Amniotic epithelial cell (primary cell): ENCODE measurements at places on chromosomes 3 and 15.

DNA sequence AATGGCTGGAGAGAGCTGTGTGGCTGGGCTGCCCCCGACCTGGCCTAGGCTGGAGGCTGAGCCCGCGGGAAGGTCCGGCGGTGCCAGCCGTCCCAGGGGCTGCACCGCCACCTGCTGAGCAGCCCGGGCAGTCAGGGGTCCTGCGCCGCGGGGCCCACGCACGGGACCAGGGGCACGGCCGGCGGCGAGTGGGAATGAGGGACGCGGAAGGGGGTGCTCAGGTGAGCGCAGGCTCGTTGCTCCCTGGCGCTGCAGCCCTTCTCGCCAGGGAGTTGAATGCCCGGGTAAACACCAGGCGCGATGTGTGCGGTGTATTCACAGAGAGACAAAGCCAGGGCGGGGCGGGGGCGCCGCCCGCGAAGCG lies 666 bp upstream of the SEMA3F start:
- DNase-seq = no peak

DNA sequence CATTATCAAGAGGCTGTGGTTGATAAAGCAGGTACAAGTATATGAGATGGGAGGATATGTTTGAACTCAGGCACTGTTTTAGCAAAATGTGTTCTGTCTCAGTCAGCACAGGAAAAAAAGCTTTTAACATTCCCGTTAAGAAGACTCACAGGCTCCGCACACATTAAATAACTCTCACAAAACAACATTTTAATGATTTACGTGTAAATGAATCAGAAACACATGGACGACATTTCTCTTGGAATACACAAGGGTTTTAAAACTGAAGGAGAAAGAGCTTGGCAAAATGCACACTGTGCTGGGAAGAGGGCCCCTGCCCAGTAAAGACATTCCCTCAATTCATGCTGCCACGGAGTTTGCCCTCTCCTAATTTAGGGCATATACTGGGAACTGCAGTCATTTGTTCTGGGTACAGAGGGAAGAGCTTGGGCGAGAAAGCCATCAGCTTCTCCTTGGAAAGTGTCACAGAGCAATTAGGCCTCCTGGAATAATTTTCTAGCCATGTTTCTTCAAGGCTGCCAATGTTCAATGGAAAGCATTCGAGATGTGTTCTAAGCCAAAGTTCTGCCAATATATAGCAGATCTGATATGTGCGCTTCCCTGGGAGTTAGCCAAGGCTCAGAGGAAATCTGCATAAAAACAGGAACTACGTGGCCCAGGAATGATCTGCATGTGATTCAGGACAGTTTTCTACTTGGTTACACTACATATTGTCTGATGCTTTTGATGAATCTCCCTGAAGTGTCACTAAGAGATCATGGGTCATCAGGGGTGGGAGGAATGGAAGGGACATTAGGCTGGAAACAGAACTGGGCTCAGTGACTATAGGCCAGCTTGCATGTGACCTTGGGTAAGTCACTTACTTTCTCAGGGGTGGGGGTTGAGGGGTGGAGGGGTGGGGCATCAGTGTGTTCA lies 2.2 kb upstream of the MASP1 start:
- peak; percentile 9 for DNase-seq

- DNase-seq = no peak
These were observed 633.4 kb upstream of the KCNMB2 start for GRCh38 chr3:177902876-177903275.

GRCh38 chr3:125383744-125384143 lies 8.6 kb upstream of the ZNF148 start:
- no peak for DNase-seq

DNA sequence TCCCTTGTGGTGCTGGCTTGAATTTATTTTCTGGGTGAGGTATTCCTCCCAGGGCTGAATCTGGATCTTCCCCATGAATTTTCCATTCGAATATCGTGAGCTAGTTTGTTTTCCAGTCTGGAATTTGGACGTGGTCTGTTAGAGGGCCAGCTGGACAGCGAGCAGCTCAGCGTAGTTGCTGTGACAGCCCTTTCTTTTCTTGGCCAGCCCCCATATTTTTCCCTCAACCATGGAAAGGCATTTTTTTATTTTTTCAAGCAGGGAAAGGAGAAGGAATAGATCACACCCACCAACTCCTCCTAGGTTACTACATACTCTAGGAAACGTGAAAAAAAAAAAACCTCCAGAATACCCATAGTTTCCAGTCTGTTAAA lies 152.0 kb downstream of the KLHL25 start:
- no peak for DNase-seq

DNA sequence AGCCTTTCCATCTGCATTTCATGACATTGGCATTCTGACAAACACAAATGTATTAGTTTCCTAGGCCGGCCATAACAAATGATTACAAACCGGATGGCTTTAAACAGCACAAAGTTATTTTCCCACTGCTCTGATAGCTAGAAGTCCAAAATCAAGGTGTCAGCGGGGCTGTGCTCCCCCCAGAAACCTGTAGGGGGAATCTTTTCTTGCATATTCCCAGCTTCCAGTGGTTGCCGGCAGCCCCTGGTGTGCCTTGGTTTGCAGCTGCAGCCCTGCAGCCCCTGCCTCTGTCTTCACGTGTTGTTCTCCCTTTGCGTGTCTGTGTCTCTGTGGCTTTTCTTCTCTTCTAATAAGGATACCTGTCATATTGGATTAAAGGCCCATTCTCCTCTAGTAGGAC lies 79.0 kb upstream of the CDV3 start:
- peak; percentile 32 for DNase-seq

- DNase-seq = peak; percentile 55
These were observed 46.8 kb downstream of the MGLL start for GRCh38 chr3:127775398-127776109.

GRCh38 chr3:113268942-113269341 lies 57.6 kb downstream of the BOC start:
- DNase-seq = no peak

DNA sequence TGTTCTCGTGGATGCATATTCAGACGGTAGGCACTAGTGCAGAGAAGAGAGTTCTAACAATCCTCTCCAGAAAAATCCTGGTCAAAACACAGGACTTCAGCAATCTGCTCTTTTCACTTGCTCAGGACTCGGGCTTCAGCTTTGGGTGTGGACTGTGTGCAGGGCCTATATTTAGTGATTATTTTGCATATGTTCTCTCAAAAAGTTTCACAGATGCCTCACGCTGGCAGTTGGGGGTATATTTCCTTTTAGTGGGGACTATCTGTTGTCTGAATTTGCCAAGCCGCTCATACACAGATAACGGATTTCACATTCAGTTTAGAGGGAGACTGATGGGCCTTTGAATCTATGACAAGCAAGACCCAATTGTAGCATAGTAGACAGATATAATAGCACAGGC lies 54.4 kb upstream of the LRRN1 start:
- no peak for DNase-seq

DNA sequence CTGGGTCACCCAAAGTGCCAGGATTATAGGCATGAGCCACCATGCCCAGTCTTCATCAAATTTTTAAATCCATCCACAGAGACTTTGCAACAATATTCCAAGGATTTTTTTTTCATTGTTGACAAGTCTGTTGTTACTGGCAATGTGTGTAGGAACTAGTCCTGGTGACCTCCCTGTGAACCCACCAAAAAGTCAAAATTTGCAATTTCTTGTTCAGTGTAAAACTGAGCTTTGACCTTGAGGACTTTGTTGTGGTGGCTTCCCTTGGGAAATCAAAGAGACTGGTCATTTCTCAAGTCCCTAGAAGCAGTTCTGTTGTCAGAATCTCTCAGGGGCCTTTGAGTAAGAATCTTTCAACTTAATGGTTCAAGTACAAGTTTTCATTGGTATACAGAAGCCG lies 36.9 kb upstream of the COL8A1 start:
- no peak for DNase-seq

DNA sequence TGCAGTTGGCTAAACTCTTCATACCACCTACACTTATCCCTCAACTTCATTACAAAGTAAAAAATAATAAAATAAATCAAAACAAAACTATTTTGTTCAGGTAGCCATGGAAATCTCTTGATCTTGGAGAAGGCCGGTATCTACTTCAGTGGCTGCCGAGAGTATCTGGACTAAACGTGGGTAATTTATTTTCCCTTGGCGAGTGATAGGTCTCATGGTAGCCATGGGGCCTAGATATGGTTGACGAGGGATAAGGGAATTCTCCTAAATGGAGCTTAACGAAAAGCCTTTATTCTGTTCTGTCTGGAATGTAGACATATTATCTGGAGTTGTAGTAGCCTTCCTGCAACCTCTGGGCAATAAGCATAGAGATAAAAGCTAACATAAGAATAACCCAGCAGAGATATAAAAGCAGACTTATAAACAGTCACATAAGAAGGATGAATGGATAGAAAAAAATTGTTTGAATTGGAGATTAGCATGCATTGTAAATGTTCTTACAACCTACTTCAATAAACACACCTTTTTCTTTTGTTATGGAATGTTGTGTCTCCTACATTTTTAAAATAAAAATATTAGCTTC lies 281.3 kb upstream of the ARRDC4 start:
- no peak for DNase-seq

DNA sequence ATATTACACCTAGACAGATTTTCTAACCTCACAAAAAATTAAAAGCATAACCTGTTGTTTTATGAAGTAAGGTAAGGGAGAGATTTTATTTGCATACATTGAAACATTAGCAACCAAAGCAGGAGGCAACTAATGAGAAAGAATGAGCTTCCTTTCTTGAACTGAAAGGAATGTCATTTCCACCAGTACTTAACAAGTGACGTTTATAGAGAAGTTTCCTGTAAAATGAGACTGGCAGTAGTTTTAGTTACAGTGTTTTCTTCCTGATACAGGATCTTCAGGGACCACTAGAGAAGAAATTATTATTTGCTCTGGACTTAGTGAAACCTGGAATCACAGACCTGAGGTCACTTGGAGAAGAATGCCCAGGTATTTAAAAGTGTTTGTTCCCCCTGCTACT lies 27.4 kb upstream of the FRMD5 start:
- DNase-seq = no peak

- no peak for DNase-seq
These were observed 296.8 kb upstream of the TPM1 start for GRCh38 chr15:62745621-62746225.

GRCh38 chr3:99579965-99580364 lies 58.4 kb upstream of the COL8A1 start:
- no peak for DNase-seq

GRCh38 chr15:59251001-59251845 lies 44.6 kb downstream of the LDHAL6B start:
- no peak for DNase-seq
